Sigmoid colon (tissue), 7 donors: ENCODE measurements at places on chromosomes 4 and X. TPM values are rescaled to one million over a fixed set of nuclear protein-coding genes. Genes with fewer than 3 reads are reported as not detected.

SLC34A2 gene
- not detected for total RNA-seq

DNA sequence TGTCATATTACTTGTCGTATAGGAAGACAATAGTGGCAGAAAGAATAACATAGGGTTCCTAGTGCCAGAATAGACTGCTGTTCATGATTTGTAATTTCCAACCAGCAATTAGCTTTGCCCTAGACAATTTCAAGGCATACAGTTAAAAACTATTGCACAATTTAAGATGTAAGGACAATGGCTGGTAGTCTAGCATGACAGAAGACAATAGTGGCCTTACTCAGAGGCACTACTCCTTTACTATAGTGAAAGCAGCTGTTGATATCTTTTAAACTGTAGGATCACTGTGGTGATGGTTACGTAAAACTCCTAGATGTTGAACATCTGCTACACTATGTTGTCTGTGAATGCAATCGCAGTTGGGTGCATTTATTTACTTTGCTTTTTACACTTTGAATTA is 234.5 kb downstream of the RBMX2 start:
- no peak for DNase-seq

- no peak for DNase-seq
Measured at GRCh38 chr4:10495651-10496050, 38.4 kb upstream of the ZNF518B start.

GRCh38 chr4:142778900-142779299 is 67.2 kb downstream of the INPP4B start:
- no peak for DNase-seq

ENOX2 gene
- total RNA-seq, result 21.4 TPM

- DNase-seq, result no peak
Measured at GRCh38 chrX:153317996-153318722, 3.4 kb downstream of the PNMA6F start.

GRCh38 chr4:17197070-17197469 is 298.6 kb upstream of the LDB2 start:
- no peak for DNase-seq

DNA sequence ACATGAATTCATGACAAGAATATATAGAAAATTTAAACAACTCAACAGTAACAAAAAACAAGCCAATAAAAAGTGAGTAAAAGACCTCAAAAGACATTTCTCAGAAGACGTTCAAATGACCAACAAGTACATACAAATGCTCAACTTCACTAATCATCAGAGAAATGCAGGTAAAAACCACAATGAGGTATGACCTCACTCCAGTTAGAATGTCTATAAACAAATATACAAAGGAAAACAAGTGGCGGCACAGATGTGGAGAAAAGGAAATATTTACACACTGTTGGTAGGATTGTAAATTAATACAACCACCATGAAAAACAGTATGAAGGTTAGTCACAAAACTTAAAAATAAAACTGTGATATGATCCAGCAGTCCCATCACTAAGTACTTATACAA is 1033.1 kb downstream of the RAPGEF2 start:
- no peak for DNase-seq

DNA sequence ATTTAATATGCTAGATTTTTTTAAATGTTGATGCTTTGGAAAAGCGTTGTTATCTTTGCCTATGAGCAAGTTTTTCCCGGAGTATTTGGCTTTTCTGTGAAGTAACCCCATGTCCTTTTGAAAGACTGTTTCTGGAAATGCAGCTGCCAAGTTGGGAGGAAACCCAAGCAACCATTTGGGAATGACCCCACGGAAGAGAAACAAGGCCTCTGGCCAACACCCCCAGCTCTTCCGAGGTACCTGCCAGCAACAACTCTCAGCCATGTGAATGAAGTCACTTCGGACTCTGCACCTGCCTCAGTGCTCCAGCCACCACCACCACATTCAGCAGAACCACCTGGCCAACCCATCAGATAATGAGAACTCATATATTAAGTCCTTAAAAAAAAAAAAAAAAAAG is 36.2 kb upstream of the DHRSX start:
- DNase-seq, result no peak

GRCh38 chr4:99915449-99915848 is 21.2 kb upstream of the LAMTOR3 start:
- no peak for DNase-seq

- no peak for DNase-seq
Measured at GRCh38 chrX:73930300-73930699, 367.3 kb downstream of the CHIC1 start.

GRCh38 chrX:81280148-81280547 is 78.2 kb downstream of the SH3BGRL start:
- DNase-seq, result no peak

DNA sequence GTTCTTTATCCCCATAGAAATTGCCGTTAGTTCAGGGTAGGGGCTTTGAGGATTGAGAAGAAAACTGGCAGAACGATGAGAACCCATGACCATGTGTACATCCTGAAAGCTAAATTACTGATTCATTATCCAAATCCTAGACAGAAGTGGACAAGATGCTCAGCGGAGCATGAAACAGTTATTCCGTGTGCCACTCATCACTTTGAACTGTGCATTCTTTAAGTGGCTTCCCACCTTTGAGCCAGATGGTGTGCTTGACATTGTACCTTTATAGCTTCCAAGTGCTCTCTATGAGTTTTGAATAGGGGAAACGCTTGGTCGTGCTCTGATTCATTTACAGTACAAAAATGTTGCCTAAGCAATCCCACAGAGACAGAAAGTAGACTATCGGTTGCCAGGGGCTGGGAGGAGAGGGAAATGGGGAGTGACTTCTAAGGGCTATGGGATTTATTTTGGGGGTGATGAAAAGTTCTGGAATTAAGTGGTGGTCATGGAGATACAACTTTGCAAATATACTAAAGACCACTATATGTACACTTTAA is 100.0 kb downstream of the DOCK11 start:
- DNase-seq, result no peak

DNA sequence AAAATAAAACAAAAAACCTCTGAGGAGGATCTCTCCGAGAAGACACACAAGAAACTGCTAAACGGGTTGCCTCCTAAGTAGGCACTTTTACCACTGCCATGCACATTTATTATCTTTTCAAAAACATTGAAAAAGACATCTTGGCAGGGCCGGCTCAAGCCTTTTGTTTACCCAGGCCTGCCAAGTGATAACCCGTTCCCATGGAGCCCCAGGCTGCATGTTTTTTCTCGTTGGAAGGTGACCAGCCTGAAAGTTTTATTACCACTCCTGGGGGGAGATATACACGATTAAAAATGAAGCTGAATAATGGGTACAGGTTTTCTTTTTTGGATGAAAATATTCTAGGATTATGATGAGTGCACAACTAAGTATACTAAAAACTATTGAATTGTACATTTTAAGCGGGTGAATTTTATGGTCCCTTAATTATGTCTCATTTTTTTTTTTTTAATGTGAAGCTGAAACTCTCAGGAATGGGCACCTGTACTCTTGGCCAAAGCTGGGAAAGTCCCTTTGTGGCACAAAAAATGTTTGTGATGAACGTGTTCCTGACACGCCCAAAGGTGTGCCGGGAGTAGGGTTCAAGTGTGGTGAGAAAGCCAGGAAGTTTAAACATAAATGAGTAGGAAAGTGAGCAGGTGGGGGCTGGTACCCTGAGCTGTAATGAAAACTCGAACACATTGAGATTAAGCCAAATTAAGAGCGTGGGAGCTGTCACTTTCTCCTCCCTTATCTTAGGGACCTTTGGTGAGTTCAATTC is 1.5 kb upstream of the MAP7D2 start:
- DNase-seq, result no peak

DNA sequence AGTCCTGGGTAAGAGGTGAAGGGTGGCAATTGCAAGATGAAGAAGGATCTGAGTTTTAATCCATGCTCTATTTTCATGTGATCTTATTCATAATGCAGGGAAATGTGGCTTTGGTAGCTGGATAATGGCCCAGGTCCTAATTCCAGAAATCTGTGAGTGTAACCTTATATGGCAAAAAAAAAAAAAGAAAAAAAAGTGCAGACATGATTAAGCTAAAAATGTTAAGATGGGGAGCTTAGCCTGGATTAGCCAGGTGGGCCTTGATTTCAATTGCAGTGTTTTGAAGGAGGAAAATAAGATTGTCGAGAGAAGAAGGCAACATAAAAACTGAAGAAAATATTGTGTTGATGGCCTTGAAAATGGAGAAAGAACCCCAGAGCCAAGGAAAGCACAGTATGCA is 867.7 kb upstream of the HS3ST1 start:
- DNase-seq, result no peak

- no peak for DNase-seq
Measured at GRCh38 chrX:66002824-66003680, 36.8 kb downstream of the VSIG4 start.

- no peak for DNase-seq
Measured at GRCh38 chr4:101008503-101008902, 338.8 kb downstream of the PPP3CA start.

- no peak for DNase-seq
Measured at GRCh38 chr4:176383273-176384077, 63.7 kb downstream of the SPCS3 start.

- no peak for DNase-seq
Measured at GRCh38 chr4:90061881-90062280, 65.3 kb upstream of the CCSER1 start.

DOK7 gene
- 1.9 TPM for total RNA-seq

SLC4A4 gene
- total RNA-seq, result 3.0 TPM

- no peak for DNase-seq
Measured at GRCh38 chrX:49129427-49129826, 5.9 kb upstream of the GPKOW start.

- no peak for DNase-seq
Measured at GRCh38 chr4:6940744-6941137, 31.1 kb downstream of the TBC1D14 start.

GRCh38 chrX:70280573-70280972 is 1.4 kb upstream of the RAB41 start:
- DNase-seq, result no peak

- no peak for DNase-seq
Measured at GRCh38 chr4:18582841-18583240, 561.3 kb upstream of the LCORL start.

DNA sequence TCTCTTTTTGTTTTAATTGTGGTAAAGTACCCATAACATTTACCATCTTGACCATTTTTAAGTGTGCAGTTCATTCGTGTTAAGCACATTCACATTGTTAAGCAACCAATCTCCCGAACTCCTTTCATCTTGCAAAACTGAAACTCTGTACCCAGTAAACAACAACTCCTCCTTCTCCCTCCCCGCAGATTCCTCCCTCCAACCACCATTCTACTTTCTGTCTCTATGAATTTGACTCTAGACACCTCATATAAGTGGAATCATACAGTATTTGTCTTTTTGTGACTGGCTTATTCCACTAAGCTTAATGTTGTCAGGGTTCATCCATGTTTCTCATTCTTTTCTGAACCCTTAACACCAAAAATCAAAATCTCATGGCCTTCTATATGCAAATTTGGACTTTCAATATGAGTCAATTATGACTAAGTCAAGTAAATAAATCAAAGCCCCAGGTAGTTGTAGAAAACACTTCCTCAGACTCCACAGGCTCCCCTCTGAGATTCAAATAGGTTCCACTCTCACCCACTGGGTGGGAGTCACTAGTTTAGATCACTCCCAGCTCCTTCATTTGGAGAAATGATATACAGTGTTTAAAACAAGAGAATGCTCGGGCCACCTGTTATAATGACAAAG is 9.8 kb upstream of the RTL5 start:
- no peak for DNase-seq

ADGRG2 gene
- total RNA-seq, result 0.68 TPM

- DNase-seq, result no peak
Measured at GRCh38 chr4:117293784-117294183, 208.4 kb upstream of the TRAM1L1 start.

- no peak for DNase-seq
Measured at GRCh38 chrX:40061871-40062524, 35.8 kb downstream of the BCOR start.

DNA sequence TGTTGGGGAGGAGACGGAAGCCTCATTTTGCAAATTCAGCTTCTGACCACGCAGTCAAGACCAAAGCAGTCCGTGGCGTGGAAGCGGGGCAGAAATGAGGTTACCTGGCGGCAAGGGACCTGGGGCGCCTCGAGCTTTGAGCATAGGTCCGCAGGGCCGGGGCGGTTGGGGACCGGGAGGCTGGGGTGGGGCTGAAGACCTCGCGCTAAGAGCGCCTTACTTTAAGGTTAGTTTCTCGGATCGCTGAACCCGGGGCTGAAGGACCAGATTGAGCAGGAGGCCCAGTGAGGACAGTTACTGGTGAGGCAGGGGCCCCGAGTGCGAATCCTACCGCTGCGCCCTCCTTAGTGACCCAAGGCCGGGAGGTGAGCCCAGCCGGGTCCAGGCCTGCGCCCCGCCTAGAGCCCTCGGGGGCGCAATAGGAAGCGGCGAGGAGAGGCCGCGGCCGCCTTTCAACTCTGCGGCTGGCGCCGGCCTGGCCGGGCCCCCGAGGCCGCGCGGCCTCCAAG is 7.5 kb downstream of the MSX1 start:
- DNase-seq, result no peak

PNMA6F gene
- not detected for total RNA-seq

MAGEC2 gene
- total RNA-seq, result not detected

GRCh38 chr4:123749383-123749782 is 352.8 kb downstream of the SPRY1 start:
- DNase-seq, result no peak

DNA sequence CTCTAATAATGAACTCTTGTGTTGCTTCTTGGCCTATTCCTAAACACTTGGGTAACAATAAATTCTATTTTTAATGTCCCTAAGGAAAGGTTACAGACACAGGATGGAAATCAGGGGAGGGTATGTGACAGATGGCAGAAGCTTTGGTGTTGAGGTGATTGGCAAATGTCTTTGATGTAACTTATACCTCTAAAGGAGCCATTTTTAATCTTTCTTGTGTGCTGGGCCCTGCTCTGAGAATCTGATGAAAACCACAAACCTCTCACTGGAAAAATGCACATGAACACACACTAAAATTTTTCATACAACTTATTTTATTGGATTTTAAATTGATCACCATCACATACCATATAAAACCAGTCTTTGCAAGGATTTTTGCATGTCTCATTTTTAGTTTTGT is 17.7 kb downstream of the FRYL start:
- DNase-seq, result no peak

RASSF6 gene
- under 0.01 TPM for total RNA-seq

GRCh38 chrX:40266490-40267333 is 169.0 kb upstream of the BCOR start:
- DNase-seq, result peak; percentile 83

MAOA gene
- total RNA-seq, result 198 TPM

GRCh38 chr4:124945422-124945821 is 232.9 kb upstream of the ANKRD50 start:
- DNase-seq, result no peak

DNA sequence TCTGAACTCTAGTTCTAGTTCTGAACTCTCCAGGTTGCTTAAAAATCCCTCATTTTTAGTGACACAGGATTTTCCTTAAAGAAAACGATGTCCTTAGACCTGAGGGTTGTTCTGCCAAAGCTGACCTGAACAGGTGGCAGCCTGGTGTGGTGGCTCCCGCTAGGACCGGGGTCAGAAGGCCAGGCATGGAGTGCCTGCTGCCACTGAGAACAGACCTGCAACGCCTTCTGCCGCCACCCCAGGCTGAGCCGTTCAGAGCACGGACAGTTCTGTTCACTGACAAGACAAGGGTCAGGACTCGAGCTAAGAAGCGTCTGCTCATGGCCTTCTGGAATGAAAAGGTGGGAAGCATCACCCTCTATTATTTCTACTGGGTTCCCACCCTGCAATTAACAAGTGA is 15.8 kb downstream of the DCTD start:
- no peak for DNase-seq
